ENCODE measurements at places on chromosomes 7 and 10.

- no peak for DNase-seq
Observed at GRCh38 chr10:31878486-31878885, 50.1 kb downstream of the ARHGAP12 start.

GRCh38 chr7:119522698-119523097 is 750.3 kb upstream of the KCND2 start:
- DNase-seq, result no peak

- no peak for DNase-seq
Observed at GRCh38 chr7:73742753-73743641, 4.4 kb upstream of the ABHD11 start.

- peak; percentile 38 for DNase-seq
Observed at GRCh38 chr7:28688651-28689050, 269.5 kb downstream of the TRIL start.

DNA sequence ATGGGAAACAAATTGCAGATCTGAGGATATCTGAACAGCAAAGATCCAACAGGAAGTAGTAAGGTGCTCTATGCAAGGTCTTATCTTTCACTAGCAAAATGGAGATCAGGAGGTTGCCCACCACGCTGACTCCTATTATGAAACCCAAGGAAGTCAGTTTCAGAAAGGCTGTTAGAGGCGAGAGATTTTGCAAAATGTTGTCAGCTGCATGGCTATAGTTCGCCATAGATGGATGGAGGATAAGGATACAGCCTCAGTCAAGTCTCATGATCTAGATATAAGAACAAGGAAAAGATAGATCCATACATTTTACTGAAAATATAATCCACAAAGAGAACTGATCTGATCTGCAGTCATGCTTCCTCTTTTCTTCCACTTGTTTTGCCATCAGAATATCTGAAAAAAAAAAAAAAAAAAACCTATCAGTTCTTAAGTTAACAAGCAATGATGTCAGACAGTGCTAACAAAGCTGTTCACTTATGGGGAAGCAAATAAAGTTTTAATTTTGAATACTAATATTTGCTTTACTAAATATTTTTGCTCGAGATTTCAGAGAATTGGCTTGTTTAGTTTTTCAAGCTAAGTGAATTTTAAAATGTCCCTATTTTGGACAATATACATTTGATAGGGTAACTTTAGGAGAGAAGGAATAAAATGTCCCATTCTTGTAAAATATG is 2.0 kb downstream of the GPR85 start:
- DNase-seq, result no peak

DNA sequence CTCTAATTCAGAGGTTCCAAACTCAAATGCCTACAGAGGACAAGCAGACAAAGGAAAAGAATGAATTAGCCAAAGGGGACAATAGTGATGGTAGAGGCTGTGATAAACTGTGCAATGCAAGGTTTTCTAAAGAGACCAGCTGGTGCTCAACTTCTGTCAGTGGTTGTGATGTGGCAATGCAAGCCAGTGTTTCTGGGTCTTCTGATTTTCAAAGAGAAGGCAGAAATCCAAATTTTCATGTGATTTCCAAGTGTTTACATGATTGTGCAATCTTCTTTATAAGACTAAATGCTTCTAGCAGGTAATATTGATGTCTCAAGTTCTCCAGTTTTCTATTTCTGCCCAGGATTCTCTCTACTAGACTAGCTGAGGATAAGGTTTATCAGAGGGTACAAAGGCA is 135.9 kb downstream of the PCDH15 start:
- no peak for DNase-seq

- no peak for DNase-seq
Observed at GRCh38 chr7:2095436-2095835, 137.3 kb downstream of the MAD1L1 start.

DNA sequence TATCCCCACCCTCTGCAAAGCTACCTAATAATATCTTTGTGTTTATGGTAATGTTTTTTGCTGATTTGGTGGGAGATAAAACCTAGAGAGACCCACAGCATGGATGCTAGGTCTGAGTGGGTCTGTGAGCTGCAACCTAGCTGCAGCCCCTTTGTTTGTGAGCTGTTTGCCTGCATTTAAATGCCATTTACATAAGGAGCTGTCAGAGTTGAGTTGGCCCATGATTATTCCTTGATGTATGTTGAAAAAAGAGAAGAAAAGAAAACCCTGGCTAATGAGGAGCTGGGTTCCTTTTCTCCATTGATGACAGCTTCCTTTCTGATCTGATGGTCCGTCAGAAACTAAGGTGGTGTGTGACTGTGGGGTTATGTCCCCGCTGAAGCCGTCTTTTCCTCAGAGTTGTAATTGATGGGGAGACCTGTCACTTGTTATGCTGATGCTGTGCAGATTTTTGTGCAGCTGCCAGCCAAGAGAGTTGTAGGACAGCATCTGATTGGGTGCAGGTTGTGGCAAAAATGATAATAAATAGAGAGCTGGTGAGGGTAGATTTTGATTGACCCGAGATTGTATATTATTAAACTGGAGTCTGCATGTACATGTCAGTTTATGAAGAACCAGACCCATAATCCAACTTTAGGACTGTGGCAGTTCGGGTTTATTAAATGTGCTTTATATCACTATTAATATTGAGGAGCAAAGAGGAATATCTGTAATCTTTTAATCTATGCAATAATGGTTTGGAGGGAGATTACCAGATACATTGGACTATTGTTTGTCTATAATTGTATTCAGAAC is 219.8 kb downstream of the AUTS2 start:
- DNase-seq, result no peak

GRCh38 chr10:47054974-47055373 is 143.7 kb downstream of the PTPN20 start:
- no peak for DNase-seq

DNA sequence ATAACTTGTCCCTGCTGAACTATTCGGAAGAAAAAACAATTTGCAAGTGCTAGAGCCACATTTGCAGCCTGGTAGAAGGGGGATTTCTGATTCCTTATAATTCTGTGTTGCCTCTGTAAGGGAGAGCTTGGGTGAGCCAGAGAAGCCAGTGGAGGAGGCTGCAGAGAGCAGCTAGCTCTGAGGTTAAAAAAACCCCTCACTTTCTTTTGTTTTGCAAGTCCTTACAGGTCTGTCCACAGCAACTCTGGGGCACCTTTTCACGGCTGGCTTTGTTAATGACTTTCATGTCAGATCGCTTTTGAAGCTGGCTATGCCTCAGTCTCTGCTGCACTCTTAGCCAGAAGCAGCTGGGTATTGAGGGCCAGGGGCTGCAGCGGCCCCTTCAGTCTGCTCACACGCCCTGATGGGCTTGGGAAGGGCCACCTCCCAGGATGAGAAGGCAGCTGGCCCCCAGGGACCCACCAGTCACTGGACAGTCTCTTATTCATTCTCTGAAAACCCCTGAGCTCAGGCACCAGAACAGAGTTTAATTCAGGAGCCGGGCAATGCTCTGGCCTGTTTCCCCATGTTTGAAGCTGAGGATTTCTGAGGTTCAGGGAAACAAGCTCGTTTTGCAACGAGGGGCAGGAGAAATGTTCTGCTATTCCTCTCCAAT is 30.9 kb downstream of the TRIM8 start:
- no peak for DNase-seq

DNA sequence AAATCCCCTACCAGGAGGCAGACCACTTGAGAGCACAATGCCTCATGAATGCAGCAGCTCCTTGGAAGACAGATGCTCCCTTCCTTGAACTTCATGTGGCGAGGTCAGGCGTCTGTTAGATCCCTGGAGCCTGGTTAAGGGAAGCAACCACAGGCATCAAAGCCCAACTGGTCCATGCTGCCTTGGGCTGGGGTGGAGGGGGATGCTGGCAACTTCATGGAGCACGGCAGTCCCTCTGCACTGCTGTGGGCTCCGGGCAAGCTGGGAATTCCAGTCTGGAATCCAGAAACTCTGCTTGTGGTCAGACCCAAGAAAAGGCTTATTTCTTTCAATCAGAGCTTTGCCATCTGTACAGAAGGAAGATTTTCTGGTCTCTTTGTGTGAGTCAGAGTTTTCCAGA is 130.4 kb downstream of the PFKFB3 start:
- DNase-seq, result no peak

DNA sequence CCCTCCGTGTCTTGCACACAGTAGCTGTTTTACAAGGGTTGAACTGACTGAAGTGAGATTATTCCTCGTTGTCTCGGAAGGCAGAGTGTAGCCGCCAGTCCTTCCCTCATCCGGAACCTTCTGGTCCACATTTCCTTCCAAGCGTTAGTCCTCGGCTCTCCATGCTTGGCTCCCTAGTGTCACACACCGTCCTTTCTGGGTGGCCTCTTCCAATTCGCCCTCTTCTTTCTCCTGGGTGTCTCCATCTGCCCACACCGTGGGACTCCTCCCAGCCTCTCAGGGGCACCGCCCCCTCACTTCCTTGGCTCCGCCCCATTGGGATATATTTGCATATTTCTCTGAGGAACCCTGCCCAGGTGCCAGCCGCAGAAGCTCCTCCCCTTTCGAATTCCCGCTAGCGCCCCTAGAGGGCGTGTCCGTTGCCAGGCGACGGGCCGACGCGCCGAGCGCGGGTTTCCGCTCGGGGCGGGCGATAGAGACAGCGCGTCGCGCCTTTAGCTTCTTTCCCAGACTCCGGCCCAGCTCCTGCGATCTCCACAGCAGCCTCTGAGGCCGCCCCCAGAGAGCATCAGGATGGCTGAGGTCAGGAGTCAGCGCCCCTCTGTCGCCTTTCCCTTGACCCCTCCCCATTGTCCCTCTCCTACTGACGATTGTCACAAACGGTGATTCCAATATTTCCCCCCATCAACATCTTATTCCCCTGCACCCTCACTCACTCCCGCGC is at the start of gene CFAP58:
Gene CFAP58, plus strand, starts transcription at position 509 of the 724 bp plus-strand sequence. Its CDS starts 65 bp downstream, at position 574.
- DNase-seq, result no peak

- no peak for DNase-seq
Observed at GRCh38 chr7:151272405-151272804, 23.9 kb upstream of the SMARCD3 start.

DNA sequence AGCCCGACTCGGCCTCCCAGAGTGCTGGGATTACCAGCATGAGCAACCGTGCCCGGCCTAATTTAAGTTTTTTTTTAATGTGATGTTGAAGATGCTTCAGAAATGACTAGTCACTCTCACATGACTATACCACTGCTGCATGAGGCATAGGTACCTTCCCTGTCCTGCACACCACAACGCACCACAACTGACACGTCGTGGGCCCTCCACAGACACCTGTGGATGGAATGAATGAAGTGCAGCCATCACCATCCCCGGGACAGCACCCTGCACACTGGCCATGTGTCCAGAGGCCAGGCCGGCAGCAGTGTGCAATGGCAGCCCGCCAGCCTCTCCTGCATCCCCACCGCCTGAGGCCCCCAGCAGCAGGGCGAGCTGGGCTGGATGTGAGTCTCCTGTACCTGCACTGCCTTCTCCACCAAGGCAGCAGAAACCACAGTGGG is 55.1 kb downstream of the VOPP1 start:
- DNase-seq, result no peak

DNA sequence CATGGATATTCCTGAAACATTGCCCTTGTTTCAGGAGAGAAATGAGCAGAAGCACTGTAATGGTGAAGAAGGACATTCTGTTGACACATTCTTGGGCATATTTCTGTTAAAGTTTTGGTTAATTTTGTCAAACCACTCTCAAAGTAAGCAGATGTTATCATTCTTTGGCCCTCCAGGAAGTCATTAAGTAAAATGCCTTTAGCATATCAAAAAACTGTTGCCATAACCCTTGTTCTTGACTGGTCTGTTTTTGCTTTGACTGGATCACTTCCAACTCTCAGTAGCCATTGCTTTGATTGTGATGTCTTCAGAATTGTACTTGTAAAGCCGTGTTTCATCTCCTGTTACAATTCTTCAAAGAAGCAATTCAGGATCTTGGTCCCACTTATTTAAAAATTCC is 404.3 kb upstream of the LRRTM3 start:
- DNase-seq, result no peak

- no peak for DNase-seq
Observed at GRCh38 chr10:17235136-17235535, 7.1 kb downstream of the VIM start.

DNA sequence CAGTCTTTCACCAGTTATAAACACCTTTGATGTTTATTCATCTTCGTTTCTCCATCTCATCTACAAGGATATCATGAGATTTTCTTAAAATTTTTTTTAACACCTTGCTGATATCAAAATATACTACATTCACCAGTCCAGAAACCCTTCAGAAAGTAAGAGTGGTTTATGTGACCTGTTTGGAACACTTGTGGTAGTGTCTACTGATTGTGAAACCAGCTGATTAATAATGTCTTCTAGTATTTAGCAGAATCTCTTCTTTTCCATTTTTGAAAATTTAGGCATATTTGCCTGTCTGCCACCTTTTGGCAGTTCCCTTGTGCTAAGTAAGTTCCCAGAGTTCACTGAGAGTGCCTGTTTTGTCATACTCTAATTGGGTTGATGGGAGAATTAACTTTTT is 18.5 kb downstream of the DLD start:
- DNase-seq, result no peak

- DNase-seq, result peak; percentile 70
Observed at GRCh38 chr10:93152136-93152535, 78.4 kb downstream of the CYP26A1 start.

DNA sequence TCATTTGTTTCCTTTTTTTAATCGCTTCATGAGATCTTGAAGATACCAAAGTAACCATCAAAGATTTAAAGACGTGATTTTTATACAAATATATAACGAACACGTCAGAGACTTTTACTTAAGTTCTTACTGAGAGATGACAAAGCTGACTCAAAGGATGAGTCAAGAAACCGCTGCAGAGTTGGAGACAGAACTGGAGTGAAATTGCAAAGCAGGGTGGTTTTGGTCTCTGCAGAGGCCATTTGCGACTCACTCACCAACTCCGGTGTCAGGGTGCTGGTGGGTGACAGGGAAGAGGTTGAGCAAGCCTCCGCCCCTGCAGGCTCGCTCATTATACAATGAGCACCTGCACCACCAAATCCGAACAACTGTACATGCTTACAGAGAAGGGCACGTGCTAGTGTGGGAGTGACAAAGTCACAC is 75.2 kb downstream of the DNAJB6 start:
- DNase-seq, result no peak

DNA sequence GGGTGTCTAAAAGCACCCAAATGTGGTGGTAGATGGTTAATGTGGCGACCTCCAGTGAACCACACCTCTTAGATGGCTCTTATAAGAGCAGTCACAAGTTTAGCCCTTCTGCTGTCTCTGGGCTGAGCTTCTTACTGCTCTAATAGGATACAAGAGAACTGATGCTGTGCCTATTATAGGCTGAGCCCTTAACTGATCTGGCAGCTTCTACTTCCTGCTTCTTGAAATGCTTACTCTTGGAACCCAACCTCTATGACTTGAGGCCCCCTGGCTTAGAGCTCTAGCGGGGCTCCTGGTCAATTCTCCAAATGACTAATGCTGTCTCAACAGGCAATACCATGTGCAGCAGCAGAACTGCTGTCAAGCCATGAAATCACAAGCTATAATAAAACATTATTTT is 35.0 kb upstream of the LSM8 start:
- DNase-seq, result no peak

Measured in GM04504 (cell line).